Thyroid gland (tissue), 4 donors: ENCODE measurements at places on chromosomes 3 and 15.

DNA sequence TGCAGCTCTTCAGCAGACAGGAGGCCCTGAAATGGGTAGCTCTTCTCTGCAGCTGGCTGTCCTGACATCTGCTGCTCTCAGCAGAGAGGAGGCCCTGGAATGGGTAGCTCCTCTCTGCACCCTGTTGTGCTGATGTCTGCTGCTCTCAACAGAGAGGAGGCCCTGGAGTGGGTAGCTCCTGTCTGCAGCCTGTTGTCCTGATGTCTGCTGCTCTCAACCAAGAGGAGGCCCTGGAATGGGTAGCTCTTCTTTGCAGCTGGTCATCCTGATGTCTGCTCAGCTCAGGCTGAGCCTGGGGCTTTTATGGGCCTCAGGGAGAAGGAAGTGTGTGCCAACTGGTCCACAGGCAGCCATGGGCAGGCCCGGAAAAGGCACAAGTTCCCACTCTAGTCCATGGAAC, 66.6 kb downstream of the PIK3CB start:
- no peak for DNase-seq

- no peak for DNase-seq
These were observed 109.6 kb upstream of the UMPS start for GRCh38 chr3:124620600-124621063.

DNA sequence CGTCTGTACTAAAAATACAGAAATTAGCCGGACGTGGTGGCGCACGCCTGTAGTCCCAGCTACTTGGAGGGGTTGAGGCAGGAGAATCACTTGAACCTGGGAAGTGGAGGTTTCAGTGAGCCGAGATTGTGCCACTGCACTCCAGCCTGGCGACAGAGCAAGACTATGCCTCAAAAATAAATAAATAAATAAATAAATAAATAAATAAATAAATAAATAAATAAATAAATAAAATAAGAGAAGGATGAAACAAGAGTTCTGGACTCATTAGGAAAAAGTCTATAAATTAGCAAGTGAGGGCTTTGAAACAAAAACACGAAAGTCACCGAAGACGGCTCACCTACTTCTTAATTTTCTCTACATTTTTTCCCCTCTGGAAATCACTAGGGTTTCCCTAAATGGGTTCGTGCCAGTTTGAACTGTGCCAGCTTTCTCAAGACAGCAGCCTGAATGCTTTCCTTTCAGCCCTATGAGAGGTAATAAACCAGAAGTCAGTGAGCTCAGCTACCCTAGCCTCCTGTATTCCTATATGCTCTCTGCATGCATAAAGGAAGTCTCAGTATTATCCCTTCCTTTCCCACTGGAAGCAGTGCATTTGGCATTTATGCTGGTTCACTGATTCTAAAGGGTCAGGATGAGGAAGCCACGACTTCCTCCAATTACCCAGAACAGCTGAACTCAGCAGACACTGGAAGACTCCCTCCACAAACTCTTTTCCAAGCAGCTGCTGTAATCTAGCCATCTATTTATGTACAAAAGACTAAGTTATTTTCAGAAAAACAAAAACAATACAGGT, 266.9 kb downstream of the ZBBX start:
- no peak for DNase-seq

DNA sequence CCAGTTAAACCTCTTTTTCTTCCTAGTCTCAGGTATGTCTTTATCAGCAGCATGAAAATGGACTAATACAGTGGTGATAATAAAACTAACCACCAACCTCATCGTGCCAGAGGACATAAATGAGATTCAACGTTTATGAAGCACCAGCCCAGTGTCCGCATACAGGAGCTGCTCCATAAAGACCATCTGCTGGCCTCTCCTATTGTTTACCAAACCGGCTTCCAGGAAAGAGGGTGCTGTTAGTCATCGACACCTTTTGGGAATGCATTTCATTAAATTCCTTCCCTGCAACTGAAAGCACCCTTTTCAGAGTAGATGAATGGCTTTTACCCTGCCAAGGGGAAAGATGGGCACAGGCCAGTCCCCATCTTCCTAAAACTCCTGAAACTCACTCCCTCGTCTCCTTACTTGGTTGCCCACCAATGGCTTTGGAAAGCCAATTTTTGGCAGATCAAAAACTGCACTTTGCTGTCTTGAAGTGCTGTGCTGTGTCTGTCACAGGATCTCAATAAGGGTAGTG, 122.1 kb downstream of the AQP9 start:
- DNase-seq, result no peak

DNA sequence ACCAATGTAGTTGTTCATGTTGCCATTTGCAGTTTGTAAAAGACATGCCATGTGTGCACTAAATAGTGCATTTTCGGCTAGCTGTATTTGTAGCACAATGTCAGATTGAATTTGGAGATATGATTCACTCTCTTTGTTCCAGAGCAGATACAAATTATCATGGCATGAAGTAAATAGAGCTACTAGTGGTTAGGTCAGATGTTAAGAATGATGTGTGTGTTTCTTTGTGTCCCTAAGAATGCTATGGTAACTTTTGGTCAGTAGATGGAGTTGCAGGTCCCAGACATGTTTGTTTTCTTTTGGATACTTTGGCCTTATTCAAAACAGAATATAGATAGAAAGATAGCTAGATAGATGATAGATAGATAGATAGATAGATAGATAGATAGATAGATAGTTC, 595.8 kb downstream of the NLGN1 start:
- DNase-seq, result no peak

DNA sequence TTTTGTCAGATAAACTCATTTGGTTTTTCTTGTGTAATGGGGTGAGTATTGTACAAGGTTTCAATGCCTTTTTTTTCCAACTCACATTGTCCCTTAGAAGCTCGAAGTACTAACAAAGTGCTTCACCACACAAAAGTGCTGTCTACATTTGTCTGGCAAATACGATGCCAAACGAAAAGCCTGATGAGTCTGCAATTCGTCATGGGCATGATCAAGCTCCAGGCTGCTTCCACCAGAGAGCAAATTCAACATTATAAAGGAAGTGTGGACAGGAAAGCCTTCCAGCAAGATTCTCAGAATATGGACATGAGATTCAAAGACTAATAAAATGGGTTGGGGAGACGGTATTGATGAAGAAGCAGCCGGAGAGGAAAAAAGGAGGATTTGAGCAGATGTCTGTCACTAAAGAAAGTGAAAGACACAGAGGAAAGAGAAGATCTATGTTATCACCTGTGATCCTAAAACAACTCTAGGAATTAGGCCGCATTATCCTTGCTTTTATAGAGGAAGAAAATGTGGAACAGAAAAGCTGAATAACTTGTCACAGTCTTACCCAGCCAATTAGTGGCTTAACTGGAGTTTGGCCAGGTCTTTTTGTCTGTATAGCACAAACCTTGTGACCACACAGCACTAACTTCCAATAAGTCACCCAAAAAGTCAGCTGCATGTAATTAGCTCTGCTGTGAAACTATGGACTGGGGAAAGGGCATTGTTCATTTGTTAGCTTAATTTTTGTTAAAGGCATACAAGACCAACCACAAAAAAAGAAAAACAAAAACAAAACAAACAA, 494.8 kb downstream of the FHIT start:
- no peak for DNase-seq

GRCh38 chr15:65275104-65275727, 11.5 kb downstream of the PARP16 start:
- no peak for DNase-seq

DNA sequence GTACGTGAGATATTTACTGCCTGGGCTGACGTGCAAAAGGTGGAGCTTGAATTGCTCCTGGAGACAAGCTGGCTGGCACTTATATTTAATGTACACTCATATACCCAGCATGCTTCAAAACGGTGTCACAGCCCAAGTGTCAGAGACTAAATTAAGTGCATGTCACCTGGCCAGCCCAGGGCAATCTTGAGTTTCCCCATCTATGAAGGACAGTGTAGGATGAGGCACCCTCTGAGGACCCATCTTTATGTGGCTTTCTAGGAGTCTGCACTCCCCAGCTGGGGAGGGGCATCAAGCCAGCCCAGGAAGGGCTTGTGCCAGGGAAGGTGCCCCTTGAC, 5.3 kb downstream of the LRRC15 start:
- no peak for DNase-seq

- DNase-seq, result no peak
These were observed 69.2 kb downstream of the KLHL25 start for GRCh38 chr15:85725564-85725963.

DNA sequence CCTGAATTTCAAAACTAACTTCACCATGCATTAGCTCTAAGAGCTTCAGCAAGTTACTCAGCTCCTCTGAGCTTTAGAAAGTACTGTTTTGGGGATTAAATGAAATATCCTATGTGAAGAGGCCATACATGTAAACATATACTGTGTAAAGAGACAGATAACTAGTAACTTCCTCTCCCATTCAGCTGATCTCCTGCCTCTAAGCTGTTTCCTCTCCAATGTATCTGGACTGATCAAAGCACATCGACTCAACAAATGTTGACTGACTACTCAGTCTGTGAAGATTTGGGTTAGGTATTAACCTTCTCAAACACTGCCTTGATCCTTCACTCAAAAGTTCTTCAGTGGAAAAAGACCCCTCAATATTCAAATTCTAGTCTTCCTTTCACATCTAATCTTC, 82.0 kb downstream of the BOC start:
- no peak for DNase-seq

DNA sequence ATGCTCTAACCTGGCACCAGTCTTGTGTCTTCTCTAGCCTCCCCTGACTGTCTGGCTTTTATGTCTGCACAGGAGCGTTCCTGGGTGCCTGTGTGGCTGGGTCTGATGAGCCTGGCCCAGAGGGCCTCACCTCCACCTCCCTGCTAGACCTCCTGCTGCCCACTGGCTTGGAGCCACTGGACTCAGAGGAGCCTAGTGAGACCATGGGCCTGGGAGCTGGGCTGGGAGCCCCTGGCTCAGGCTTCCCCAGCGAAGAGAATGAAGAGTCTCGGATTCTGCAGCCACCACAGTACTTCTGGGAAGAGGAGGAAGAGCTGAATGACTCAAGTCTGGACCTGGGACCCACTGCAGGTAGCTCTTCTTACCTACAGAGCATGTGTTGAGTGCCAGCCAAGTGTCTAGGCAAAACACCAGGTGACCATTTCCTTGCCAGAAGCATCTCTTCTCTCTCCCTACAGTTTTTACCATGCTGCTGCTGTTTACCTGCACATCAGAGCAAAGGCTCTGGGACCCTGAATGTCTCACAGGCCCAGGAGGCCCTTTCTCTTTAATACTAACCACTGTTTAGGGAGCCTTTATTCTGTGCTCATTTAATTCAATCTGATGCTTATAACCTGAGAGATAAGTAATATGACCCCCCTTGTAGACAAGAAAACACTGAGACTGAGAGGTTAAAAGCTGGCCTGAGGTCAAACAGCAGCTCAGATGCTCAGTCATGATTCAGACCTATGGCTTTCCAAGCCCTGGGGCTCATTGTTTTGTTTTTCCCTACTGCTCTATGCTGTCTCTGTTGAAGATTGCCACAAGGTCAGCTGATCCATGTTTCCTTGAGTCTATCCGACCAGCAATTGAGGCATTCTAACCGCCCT, 10.4 kb downstream of the PODXL2 start:
- DNase-seq, result no peak
